ENCODE measurements at places on chromosomes 7 and 10.

DNA sequence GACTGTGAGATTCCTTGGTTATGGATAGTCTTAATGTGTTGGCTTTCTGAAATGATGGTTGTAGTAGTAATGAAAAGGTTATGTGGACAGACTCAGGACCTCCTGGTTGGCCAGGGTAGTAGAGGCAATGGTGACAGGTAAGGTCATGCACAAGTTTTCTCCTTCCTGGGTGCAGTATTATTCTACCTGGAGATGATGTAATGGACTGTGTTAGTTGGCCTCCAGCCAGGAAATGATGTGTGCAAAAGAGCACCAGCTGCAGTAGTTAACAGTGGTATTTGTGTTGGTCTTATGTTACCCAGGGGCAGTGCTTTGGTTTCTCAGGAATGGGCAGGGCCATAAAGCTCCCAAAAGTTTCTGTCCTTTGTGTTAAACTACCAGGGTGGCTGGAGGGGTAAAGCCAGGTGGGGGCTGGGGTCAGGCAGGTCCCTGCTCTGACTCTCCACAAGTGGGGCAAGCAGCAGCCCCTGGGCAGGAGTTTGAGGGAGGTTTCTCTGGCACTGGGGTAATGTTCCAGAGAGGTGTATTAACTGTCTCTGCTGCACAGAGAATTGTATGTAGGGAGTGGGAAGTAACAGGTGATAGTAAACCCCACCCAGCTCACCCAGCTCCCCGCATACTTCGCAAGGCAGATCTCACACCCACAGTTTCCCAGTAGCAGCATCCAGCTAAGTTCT is 36.3 kb downstream of the GPR22 start:
- DNase-seq = no peak

DNA sequence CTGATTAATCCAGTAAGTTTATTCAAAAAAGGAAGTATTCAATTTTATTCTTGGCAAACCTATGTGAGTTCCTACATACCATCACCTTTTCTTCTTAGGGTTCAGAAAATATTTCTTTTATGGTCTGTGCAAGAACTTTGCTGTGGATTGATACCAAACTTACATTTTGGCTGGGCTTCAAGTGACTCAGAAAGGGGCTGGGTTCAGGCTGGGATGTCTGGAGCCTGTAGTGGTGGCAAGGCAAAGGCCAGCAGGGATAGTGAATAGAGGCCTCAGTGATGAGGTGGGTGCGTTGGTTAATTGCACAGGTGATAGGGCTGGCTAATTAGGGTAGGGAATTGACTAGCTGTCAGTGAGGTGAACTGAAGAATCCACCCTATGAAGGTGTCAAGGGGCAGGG is 40.2 kb upstream of the ATXN7L1 start:
- DNase-seq = no peak

DNA sequence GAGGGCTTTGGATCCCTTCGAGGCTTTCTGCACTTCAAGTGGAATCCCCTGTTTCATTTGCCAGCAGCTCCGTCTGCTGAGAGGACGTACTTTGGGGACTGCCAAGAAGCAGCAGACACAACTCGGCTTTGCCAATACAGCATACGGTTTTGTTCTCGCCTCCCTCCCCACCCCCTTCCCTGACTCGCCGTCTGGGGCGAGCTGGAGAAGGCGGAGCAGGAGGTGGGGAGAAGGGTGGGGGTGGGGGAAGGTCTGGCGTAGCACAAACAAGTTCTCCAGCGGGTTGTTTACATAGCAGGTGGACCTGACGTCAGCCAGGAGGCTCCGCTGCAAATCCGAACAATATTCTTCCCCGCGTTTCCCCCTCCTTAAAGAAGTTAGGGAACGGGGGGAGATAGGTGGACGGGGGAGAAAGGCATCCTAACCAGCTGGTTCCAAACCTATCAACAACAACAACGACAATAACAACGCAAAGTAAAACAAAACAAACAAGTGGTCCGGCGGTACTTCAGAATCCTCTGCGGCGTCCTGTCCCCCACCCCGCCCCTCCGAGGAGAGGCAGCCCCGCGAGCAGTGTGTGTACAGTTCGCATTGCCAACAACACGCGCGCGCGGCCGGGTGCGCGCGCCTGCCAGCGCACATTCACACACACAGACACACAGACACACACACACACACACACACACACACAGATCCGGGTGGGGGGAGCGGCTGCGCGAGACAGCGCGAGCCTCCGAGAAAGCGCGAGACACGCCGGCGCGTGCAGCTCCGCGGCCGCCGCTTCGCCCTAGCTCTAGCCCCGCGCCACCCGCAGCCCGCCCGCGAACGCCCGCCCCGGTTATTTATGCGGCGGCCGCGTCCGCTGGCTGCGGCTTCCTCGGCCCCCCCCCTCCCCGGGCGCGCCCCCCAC is 167.0 kb upstream of the PPP1R3A start:
- peak; percentile 94 for DNase-seq

DNA sequence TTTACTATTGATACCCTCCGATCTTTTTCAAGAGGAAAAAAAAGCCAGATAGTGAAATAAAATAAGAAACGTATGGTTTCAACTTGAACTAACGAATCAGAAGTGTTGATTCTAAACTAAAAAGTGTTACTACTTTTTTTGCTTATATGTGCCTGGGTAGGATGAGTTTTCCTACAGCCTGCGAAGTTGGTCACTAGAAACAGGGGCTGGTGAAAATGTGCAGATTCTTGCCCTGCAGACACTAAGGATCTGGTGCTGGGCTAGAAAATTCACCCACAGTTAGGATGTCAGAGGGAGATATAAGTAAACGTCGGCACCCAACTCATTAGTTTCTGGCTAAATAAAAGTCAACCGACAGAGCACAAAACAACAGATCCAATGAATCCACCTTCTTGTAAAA is 298.7 kb upstream of the NFE2L3 start:
- DNase-seq = no peak

- no peak for DNase-seq
Measured at GRCh38 chr10:101639141-101639900, 51.2 kb downstream of the DPCD start.

GRCh38 chr7:18445916-18446520 is 49.5 kb upstream of the HDAC9 start:
- no peak for DNase-seq

GRCh38 chr7:93043385-93043985 is 74.3 kb downstream of the SAMD9 start:
- no peak for DNase-seq

DNA sequence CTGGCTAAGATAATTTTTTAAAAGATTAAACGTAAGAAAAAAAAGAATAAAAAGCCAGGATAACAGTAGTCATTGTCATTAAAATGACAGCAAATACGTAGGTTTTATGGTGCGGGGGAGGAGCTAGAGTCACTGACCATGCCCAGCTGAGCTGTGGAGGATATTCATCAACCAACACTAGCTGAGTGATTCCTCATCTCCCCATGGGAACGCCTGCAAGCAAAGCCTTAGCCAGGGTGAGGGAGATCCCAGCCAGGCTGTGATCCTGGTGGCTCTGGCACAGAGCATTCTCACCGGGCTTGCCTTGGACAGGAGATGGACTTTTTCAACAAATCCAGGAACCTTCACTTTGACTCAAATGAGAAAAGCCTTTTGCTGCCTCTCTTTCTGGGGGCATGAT is 94.2 kb downstream of the HIP1 start:
- no peak for DNase-seq

DNA sequence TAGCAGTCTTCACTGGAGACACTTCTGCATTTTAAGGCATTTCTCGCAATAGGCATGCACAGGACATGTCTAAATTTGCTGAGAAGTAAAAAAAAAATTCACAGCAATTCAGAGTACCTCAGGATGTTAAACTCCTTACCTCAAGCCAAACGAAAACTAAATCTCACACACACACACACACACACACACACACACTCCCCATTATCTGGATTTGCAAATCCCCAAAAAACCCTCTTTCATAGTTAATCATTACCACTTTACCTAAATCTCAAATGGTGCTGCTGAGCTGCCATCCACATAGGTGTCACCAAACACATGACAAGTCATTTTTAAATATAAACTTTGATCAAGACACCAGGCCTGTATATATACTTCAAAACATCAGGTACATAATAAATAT is 31.8 kb downstream of the CACNA2D1 start:
- no peak for DNase-seq

DNA sequence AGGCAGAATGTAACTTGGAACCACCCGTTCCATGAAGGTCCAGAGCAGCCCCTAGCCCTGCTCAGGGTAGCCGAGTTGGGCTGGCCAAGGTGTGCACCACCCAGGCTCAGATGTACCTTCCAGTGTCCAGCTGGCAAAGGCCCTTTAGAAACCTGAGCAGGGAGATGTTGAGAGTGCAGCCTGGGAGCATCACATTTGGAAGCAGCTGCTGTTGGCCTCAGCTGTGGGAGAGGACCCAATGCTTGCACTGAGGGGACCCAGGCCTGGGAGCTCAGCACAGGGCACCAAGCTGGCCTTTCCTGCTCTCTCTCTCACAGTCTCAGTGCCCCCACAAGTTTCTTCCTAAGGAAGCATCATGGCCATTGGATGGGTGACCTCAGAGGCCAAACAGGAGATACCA is 33.5 kb downstream of the ANXA8 start:
- DNase-seq = no peak

DNA sequence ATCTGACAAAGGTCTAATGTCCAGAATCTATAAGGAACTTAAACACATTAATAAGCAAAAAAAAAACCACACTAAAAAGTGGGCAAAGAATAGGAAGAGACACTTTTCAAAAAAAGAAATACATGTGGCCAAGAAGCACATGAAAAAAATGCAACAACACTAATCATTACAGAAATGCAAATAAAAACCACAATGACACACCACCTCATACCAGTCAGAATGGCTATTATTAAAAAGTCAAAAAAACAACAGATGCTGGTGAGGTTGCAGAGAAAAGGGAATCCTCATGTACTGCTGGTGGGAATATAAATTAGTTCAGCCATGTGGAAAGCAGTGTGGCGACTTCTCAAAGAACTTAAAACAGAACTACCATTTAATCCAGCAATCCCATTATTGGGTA is 119.0 kb downstream of the LMBR1 start:
- DNase-seq = no peak

DNA sequence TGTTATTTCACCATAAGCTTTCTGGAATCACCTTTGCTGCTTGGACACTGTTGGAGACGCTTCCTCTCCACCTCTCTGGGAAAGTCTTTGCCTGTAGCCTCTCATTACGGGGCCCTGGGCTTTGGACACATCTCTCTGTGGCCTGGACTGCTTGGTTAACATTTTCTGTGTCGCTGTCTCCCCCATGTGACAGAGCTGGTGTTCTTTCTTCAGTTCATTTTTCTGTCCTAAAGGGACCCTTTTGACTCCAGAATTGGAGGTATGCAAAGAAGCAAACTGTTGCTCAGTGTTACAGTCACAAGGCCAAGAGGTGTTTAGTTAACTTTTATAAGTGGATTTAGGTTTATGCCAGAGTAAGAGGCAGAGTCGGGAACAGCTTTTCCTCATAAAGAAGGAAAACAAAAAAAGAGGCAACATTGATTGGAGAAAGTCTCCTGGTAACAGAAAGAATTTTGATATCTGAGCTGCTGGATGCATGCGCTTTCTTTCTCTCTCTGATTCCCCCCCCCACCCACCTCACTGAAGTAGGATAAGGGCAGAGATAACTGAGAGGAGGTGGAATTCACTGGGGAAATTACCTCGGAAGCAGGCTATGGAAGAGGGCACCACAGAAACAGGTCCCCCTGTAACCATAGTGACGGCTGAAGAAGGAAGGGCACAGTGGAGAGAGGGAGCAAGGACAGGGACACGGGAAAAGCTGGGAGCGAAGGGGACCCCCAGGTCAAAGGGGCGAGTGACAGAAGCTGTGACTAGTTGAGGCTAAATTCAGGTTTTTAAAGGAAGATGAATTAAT is 57.8 kb downstream of the LGI1 start:
- no peak for DNase-seq

GRCh38 chr7:4964506-4964905 is 5.5 kb upstream of the MMD2 start:
- DNase-seq = no peak

GRCh38 chr10:19917751-19918478 is 101.7 kb downstream of the PLXDC2 start:
- no peak for DNase-seq

- no peak for DNase-seq
Measured at GRCh38 chr7:36311539-36311938, 78.1 kb upstream of the ANLN start.

DNA sequence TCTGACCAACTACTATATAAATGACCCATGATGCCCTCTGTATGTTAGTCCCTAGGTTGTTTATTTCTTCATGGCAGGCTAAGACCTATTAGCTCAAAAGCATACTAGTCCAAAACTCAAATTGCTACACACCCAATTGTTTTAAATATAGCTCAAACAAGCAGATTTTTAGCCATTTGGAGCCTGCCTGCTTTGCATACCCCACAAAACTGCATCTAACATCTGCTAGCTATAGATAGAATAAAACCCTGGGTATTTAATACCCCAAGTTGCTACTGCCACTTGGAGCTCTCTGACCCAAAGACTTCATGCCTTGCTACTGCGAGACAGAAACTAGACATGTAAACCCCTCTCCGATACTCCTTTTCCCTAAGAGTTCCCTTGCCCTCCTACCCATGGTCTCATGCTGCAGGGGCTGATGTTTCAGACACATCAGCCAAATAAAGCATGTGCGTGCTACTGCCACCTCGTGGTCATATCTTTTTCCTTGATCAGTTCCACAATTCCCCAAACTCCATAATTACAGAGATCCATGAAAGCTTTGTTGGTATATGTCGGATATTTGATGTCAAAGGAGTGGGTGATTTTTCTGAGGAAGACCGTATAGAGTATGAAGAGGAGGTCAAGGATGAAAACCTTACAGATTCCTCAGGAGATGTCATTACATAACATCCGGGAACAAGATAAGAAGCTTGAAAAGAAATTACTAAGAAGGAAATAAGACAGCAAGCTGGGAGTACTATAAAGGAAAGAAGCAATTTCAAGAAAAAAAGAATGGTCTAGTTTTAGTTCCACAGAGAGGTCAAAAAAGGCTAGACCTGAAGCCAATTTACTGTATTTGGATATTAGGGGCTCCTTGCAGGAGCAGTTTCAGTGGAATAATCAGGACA is 386.6 kb downstream of the SH2D4B start:
- no peak for DNase-seq

- no peak for DNase-seq
Measured at GRCh38 chr7:139772115-139772514, 5.7 kb downstream of the HIPK2 start.

DNA sequence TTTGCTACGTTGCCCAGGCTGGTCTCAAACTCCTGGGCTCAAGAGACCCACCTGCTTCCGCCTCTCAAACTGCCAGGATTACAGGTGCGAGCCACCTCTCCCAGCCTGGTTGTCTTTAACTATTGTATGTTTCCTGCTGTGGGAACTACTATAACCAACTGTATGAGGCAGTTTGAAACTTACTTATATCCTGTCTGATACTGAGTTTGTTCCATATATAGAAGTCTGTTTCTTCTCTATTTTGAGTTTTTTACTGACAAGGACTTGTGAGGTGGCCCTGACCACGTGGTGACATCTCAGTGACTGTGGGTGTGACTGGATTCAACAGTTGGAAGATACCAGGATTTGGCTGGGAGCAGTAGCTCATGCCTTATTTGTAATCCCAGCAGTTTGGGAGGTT is 14.2 kb downstream of the FBH1 start:
- no peak for DNase-seq
